Body of pancreas (tissue), 4 donors: ENCODE measurements at places on chromosomes 3 and 15. TPM values are rescaled to one million over a fixed set of nuclear protein-coding genes. Genes with fewer than 3 reads are reported as not detected.

PEX11A gene
- 14.5 TPM for total RNA-seq

ARNT2 gene
- total RNA-seq, result 5.4 TPM

TM4SF18 gene
- total RNA-seq, result 7.9 TPM

SLC35A5 gene
- total RNA-seq, result 12.2 TPM

THUMPD3 gene
- 16.1 TPM for total RNA-seq

TRH gene
- total RNA-seq, result not detected

ITIH3 gene
- 1.6 TPM for total RNA-seq

SLC28A2 gene
- not detected for total RNA-seq

GRCh38 chr3:52423173-52423572 lies 21.7 kb downstream of the SEMA3G start:
- H3K27ac ChIP-seq, result no peak overlapping the region
- no peak for DNase-seq
- H3K4me3 ChIP-seq, result no peak overlapping the region
- no peaks in the 10 kb centered on the region for H3K27me3 ChIP-seq
- H3K36me3 ChIP-seq, result no peaks in the 10 kb centered on the region

- H3K4me1 ChIP-seq, result no peaks in the 10 kb centered on the region
- DNase-seq, result no peak
- H3K27ac ChIP-seq, result no peak overlapping the region
Measured at GRCh38 chr3:168292296-168292695, 196.6 kb upstream of the GOLIM4 start.

DNA sequence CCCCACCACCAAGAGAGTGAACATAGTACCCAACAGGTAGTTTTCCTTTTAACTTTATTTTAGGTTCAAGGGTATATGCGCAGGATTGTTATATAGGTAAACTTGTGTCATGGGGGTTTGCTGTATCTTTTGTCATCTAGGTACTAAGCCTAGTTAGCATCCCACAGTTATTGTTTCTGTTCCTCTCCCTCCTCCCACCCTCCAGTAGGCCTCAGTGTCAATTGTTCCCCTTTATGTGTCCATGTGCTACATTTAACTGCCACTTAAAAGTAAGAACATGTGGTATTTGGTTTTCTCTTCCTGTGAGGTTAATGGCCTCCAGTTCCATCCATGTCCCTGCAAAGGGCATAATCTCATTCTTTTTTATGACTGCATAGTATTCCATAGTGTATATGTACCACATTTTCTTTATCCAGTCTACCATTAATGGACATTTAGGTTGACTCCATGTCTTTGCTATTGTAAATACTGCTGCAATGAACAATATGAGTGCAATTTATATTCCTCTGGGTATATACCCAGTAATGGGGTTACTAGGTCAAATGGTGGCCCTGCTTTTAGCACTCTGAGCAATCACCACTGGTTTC lies 66.2 kb downstream of the ST3GAL6 start:
- no peaks in the 10 kb centered on the region for H3K4me1 ChIP-seq
- H3K27me3 ChIP-seq, result no peaks in the 10 kb centered on the region
- no peak overlapping the region for H3K4me3 ChIP-seq
- no peaks in the 10 kb centered on the region for H3K36me3 ChIP-seq

- no peaks in the 10 kb centered on the region for H3K27me3 ChIP-seq
- no peak overlapping the region for H3K4me3 ChIP-seq
- no peak for DNase-seq
- no peak overlapping the region for H3K27ac ChIP-seq
- no peaks in the 10 kb centered on the region for H3K36me3 ChIP-seq
Measured at GRCh38 chr3:130702985-130703384, 43.6 kb downstream of the PIK3R4 start.

- DNase-seq, result no peak
- H3K36me3 ChIP-seq, result no peaks in the 10 kb centered on the region
- H3K27me3 ChIP-seq, result no peaks in the 10 kb centered on the region
- H3K4me1 ChIP-seq, result peaks cover 24% of the 10 kb centered on the region
- H3K27ac ChIP-seq, result no peak overlapping the region
Measured at GRCh38 chr3:4828279-4829030, 150.8 kb upstream of the BHLHE40 start.

DNA sequence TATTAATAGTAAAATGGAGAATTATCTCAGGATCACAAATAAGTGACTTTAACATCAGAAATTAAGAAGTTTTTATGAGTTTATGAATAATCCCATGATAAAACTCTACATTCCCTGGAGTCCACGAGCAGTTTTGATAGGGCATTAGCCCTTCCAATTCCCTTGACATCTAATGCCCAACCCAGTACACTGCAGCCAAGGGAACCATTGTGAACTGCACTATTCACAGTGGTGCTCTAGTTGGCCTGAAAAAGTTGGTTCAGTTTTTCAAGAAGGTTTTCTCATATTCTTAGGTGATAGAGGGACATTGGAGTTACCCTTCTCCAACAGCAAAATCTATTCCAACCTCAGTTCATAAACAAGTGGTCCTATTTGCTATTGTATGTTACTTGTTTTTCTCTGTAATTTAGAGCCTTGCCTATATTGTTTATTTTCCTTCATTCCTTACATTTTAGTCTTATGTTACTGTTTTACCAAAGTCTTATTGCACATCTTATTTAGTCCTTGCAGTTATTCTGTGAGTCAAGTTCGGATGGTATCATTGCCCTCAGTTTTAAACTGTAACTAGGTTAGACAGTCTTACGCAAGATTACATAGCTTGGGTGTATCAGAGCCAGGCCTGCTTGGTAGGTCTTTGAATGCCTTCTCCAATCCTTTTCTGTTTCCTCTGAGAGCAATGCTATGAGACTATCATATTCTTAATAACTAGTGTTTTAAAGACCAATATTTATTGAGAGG lies 57.9 kb upstream of the SAMMSON start:
- no peaks in the 10 kb centered on the region for H3K27me3 ChIP-seq
- no peaks in the 10 kb centered on the region for H3K4me1 ChIP-seq
- H3K36me3 ChIP-seq, result no peaks in the 10 kb centered on the region
- no peak for DNase-seq
- H3K27ac ChIP-seq, result no peak overlapping the region

DNA sequence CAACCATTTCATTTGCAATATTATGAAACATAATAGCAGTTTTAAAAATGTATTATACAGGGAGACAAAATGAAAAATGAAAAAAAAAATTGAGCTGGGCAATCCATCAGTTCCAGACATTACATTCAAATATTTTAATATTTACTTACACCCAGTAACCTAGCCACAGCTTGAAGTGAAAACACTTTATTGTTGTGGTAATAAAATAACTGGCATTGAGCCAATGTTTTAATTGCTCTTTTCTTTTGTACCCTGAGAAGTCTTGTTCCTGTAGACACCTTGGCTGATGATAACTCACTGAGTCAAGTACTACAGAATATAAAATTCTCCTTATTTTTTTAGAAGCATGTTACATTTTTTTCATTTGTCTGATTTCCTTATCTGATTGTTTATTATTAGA lies 180.6 kb downstream of the ROBO1 start:
- H3K27me3 ChIP-seq, result no peaks in the 10 kb centered on the region
- DNase-seq, result no peak
- no peak overlapping the region for H3K27ac ChIP-seq
- H3K4me1 ChIP-seq, result no peaks in the 10 kb centered on the region

DNA sequence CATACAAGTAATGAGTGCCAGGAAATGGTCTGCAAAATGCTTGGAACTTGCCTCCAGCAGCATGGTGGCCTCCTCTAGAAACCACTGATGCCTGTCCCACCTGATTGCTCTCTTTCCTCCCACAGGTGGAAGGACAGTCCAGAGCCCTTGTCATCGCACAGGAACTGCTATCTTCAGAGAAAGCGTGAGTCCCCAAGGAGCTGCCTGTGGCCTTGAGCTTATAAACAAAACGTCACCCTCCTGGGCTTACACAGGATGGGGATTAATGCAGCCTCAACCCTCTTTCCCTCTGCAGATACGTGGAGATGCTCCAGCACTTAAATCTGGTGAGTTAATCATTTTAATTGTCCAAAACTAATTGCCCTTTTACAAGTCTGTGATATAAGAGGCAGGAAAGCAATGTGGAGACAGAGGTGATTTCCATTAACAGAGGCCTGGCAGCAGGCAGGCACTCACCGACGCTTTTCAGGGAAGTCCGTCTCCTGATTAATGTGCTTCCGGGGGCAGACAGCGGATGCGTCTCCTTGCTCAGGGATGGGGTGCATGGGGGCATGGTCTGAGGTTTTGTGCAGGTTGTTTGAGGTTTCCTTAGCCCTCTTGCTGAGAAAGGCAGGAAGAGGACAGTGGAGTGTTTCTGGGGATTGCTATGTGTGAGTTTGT lies 61.8 kb downstream of the FGD5 start:
- H3K27ac ChIP-seq, result no peak overlapping the region
- H3K36me3 ChIP-seq, result no peaks in the 10 kb centered on the region
- H3K27me3 ChIP-seq, result no peaks in the 10 kb centered on the region
- no peaks in the 10 kb centered on the region for H3K4me1 ChIP-seq
- no peak overlapping the region for H3K4me3 ChIP-seq

DNA sequence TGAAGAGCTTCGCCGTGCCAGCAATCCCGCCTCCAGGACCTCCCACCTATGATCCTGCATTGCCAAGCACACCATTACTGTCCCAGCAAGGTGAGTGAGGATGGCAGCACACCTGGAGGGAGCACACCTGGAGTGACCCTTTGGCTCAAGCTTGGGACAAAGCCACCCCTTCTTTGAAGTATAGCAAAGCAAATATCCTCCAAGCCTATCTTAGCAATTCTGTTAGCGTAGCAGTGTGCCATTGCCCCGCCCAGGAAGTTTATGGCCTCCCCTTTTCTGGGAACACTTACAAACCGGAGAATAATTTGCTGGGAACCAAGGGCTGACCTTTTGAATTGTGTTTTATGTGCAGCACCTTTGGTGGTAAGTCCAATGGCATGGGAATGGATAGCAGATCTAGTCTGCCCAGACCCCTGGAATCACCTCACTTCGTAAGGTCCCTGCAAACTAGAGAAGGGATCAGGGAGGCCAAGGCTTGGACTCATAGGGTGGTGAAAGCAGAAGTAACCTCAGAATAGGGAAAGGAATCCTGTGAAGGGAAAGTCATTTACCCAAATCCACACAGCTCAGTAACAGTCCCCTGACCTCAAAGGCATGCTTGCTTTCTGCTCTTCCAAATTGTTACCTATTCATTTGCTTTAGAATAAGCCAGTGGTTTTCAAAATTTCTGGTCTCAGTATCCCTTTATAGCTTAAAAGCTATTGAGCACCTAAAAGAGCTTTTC lies 70.1 kb downstream of the HCN4 start:
- no peak overlapping the region for H3K27ac ChIP-seq
- H3K4me1 ChIP-seq, result no peaks in the 10 kb centered on the region
- no peak for DNase-seq
- H3K36me3 ChIP-seq, result peaks cover 5% of the 10 kb centered on the region
- H3K27me3 ChIP-seq, result no peaks in the 10 kb centered on the region
- H3K4me3 ChIP-seq, result no peak overlapping the region

DNA sequence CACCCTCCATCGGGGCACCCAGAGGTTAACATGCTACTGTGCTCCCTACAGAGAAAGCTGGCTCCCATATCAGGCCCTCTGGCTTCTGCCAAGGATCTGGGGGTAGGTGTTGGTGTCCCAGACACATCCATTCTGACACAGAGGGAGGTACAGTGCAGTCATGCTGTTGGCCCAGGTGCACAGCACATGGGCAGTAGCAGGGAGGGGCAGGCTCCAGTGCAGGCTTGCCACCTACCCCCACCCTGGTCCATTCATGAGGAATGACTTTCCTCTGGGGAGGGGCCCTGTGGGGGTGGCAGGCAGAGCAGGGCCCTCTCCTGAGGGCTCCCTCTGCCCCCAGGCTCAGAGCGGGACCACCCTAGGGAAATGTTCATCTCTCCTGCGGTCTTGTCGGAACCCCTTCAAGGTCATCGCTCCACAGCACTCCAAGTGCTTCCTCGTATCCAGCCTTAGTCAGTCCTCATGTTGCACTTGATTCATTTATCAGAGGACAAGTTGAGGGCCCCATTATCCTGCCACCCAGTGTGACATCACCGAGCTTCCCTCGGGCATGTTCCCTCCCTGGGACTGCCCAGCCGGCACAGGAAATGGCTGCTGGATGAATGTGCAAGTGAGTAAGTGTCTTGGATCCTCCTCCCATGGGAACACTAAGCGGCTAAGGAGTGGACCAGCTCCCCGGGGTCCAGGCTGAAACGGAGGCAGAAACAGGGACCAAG lies 10.0 kb downstream of the DUSP7 start:
- no peak overlapping the region for H3K4me3 ChIP-seq
- peaks cover 6% of the 10 kb centered on the region for H3K36me3 ChIP-seq
- DNase-seq, result no peak
- H3K27me3 ChIP-seq, result no peaks in the 10 kb centered on the region
- H3K27ac ChIP-seq, result no peak overlapping the region

DNA sequence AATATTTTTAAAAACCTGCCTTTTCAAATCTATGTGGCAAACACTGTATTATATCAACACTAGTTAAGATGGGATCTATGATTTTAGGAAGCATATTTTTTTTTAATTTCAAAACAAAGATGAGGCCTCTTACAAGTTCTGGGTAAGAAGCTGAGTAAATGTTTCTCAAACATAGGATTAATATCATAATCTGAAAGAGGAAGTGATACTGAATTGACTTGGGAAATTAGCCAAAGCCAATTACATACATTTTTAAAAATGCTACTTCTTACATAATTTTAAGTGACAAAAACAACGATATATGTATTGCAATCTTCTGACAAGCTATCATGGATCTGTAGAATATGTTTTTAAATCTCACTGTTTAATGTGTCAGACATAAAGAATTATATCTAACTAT lies 135.1 kb upstream of the UBP1 start:
- no peaks in the 10 kb centered on the region for H3K4me1 ChIP-seq
- H3K36me3 ChIP-seq, result peaks cover 3% of the 10 kb centered on the region
- H3K27me3 ChIP-seq, result no peaks in the 10 kb centered on the region
- DNase-seq, result no peak

DNA sequence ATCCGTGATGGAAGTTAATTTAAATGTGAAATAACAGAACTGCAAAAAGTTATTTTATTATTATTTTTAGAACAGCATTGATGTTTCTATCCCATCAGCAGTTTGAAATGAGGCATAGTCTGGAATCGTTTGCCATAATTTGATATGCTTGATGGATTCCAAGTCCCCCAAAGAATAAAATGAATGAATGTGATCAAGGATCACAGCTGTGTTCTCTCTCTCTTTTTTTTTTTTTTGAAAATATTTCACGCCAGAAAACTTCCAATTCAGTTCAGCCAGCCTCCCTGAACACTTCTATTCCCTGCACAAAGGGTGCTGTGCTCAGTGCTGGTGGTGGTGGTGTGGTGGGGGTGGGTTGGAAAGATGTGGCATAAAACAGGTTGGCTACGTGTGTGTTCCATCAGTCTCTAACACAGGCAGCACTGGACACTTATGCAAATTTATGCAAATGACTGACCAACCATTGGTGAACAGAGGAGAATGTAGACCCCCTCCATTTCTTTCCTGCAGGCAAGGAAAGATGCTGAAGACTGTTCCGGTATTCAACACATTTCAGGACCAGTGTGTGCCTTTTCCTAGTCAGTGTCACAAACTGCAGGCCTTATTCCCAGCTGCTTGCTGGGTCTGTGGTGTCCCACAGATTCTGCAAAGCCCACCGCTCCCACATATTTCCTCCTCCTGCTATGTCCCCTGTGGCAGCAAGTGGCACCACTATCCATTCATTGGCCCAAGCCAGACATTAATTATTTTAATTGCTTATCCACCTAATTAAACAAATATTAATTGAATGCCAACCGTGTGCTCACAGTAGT lies 10.6 kb downstream of the ARNT2 start:
- peak overlapping the region; percentile 23 for H3K27ac ChIP-seq
- H3K36me3 ChIP-seq, result no peaks in the 10 kb centered on the region
- H3K4me3 ChIP-seq, result no peak overlapping the region
- H3K4me1 ChIP-seq, result peaks cover 20% of the 10 kb centered on the region
- no peak for DNase-seq
